GM23248 (cell line): ENCODE measurements at places on chromosomes 16 and 17.

DNA sequence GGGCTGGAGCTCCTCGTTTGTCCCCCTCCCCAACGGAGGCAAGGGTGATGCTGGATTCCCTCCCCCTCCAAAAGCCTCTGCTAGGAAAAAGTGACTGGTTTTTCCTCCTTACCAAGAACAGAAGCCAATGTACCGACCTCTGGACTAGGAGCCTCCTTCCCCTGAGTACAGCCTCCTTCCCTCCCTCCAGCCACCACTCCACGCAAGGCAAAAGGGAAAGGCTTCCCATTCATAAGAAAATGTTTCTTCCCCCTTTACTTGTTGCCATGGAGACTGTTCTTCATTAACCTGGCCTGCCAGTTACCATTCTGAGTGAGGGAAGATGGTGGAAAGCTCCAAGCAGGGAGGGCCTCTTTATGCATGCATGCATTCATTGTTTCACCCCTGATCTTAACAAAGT, 4.3 kb upstream of the PIMREG start:
- DNase-seq: no peak

DNA sequence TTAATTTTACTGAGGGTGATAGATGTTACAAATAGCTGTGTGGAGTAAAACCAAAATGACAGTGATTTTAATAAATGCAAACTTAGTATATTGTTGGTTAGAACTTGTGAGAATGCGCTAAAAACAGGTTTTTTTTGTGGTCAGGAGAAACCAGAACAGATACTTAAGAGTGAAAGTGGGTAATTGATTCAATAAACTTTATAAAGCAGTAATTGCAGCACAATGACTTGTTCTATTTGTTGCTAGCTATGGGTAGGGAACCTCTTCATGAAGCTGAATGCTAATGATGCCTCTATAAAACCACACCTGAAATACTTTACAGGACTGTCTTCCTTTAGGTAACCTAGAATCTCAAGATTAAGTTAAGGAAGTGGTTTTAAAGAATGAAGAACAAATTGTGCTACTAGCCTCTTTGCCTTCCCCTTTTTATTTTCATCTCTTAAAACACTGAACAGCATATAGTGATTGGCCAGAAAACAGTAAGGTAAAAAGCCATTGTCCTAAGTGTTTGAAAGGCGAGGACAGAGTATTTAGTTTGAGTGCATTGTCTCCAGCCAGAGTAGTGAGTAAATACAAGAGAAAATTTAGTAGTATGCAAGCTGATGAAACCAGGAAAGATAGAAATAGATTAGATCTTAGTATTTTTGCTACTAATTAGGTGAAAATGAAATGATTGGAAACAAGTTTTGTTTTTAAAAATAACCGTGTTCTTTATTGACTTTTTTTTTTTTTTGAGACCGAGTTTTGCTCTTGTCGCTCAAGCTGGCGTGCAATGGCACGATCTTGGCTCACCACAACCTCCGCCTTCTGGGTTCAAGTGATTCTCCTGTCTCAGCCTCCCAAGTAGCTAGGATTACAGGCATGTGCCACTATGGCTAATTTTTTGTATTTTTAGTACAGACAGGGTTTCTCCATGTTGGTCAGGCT, 6.0 kb downstream of the GGNBP2 start:
- DNase-seq: no peak

GRCh38 chr17:81697261-81698044, 5.7 kb upstream of the MRPL12 start:
- DNase-seq: no peak

DNA sequence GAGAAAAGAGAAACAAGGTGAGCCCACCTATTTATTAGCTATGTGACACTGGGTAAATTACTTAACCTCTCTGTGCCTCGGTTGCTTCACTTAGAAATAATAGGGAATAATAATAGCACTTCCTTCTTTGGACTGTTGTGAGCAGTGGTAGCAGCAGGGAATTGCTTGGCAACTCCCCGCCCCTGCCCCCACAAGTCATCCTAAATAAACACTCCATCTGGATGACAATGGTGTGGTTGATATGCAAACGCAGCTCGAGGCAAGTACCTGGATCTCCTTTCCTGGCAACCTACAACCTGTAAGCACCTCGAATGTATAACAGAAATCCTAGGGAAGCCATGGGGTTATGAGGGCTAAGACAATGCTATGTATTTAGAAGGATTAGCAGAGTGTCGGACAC, 9.1 kb downstream of the TEKT3 start:
- no peak for DNase-seq

DNA sequence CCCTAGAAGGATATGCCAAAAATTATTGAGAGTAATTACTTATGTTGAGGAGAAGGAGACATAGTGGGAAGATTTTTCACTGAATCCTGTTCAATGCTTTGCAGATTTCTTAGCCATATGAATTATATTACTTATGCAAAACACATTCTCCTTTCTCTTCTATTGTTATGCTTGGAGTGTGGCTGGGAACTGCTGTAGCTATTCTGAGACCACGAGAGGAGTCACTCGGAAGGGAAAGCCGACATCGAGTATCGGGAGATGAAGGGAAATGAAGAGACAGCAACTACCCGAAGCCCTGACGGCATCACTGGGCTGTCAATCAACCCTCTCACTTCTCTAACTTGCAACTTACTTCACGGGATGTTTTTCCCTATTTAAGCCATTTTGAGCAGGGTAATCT, 39.6 kb downstream of the STX8 start:
- no peak for DNase-seq

GRCh38 chr17:41516830-41517283, 1.8 kb downstream of the KRT15 start:
- no peak for DNase-seq

DNA sequence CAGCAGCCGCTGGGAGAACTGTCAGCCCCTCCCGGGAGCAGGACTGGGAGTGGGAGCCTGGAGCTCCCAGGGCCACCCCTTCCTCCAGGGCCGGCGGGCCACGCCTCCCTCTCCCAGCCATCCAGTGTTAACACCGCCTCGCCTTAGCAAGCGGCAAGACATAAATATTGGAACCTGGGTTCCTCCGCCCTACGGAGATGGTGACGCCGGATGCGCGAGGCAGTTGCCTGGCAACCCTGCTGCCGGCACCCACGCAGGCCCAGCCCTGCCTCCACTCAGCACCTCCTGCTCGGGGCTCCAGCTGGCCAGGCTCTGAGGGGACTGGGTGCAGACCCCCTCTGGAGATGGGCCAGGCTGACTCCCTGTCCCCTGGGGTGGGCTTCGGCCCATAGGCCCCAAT, 27.4 kb upstream of the CACNA1H start:
- peak; percentile 77 for DNase-seq

GRCh38 chr17:3828151-3828851, 17.7 kb downstream of the NCBP3 start:
- no peak for DNase-seq

DNA sequence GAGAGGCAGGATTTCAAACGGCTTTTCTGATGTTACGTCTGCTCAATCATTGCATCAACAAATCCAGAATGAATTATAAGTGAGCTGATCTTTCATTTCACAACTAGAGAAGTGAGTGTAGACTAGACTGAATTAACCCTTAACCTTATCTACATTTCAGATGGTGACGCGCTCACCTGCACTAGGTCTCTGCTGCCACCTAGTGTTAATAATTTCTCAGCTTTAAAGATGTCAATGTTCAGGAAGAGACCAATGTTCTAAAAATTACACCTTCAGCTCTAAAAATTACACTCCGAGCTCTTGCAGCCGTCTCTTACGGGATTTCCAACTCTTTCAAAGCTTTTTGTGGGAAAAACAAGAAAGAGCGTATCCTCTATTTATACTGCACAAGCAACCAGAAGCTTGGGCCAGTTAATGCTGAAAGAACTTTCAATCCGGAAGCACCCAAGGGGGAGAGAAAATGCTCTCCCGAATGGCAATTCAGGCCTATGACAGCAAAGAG, 88.2 kb upstream of the FA2H start:
- DNase-seq: peak; percentile 51
